SK-N-SH treated with all-trans-retinoic acid at 6 μM for 48 hours (cell line): ENCODE measurements at places on chromosomes 11 and 22.

DNA sequence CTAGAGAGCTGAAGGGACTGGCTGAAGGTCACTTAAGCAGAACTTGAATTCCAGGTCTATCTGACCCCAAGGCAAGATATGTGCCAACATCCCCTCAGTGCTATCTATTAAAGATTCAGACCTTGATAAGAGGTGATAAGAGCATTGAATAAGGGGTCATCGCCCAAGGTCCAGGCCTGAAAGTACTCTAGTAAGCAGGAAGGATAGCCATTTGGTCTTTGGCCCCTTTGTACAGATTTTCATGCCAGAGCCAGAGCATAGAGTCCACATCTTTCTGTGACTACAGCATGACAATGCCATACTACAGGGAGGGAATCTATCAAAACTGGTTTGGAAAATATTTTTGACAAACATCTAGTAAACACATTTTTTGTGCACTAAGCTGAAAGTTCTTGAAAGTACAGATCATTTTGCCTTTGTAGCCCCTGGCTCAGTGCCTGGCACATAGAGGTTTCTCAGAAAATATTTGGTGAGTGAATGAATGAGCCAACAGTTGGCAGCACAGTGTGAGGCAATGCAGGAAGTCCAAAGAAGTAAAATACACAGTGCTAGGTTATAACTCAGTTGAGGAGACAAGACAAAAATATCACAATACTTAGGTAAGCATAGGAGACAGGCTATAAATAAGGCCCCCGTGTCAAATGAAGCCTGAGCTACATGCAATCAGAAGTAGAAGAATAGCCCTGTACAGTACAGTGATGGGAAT lies 15.1 kb upstream of the RRAS2 start:
- ATAC-seq = peak; percentile 72

- no peak for ATAC-seq
Measured at GRCh38 chr11:31237819-31238760, 131.4 kb downstream of the DCDC1 start.

DNA sequence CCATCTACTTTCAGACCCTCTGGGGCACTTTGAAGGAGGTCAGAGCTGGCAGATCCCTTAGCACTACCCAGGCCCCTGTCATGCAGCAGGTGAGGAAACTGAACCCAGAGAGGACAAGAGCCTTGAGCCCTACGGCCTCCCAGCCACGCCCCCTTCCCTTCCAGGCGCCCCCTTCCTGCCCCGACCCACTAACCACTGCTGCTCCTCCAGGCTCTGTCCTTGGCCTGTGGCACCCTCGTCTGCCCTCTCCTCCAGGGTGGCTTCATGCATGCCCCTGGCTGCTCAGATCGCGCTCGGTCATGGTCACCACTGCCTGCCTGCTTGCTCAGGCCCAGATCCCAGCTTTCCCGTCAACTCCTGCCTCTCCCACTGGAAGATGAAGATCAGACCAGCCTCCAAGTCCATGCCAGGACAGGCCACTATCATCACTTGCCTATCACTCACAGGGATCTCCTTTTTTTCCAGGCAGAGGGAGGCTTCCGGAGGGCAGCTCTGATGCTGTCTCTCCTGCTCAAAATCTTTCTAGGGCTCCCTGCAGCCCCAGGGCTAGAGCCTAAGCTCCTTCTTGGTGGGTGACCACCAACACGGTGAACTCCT lies 30.7 kb downstream of the ELFN2 start:
- no peak for ATAC-seq

DNA sequence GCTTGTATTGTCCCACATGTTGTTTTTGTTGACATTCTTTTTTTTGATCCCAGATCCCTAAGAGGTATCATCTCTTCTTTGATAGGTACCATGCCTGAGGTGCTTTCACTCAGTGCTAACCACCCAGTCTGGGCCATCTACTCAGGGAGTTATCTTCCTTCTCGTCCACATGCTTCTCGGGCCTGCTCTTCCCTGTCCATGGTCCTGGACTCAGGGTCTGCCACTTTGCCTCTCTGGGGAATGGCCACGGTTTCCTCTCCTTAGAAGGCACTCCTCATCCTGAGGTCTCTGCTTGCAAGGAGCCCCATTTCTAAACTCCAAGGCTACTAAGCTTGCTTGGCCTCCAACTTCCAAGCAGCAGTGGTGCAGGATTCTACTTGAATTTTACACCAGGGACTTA lies 227.0 kb upstream of the NCAM1 start:
- peak; percentile 85 for ATAC-seq

GRCh38 chr11:35157814-35158700 lies 19.1 kb downstream of the CD44 start:
- ATAC-seq = no peak

DNA sequence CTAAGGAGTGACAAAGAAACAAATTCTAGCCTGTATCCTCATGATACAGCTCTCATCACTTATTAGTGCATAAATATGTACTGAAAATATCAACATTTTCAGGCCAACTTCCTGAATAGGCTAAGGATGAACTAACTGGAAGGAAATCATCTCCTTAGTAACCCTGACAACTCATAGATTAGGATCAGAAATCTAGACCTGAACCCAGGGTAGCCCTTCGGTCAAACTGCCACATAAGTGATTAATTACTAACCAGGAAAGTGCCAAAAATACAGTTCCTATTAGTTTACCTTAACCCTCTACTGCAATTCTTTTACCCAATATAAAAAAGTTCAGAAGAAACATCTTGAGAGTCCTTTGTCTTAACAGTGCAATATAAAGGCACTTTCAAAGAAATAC lies 40.0 kb downstream of the AMBRA1 start:
- peak; percentile 71 for ATAC-seq
